CD4-positive, alpha-beta T cell treated with Interferon alpha-2 for 1 hour (primary cell): ENCODE measurements at places on chromosomes 16 and 17.
A peak's percentile ranks its signal among the peaks of the same experiment; 100 is the strongest.

DNA sequence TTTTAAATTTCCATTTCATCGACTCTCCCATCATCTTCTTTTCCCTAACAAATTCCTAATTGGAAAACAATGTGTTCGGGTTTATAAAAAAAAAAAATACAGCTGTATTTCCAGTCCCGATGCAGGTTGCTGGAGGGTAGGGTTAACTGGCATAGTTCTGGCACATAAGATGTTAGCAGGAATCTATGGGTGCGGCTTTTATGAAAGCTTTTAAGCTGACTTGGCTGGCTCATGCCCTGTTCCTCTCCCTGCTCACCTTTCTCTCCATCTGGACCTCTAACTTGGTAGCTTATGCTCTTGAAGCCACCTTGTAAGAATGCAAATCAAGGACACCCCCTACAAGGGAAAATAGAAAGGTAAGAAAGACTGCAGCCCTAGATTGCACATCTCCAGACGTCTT is 33.2 kb upstream of the KCNJ2 start:
- no peak for DNase-seq

DNA sequence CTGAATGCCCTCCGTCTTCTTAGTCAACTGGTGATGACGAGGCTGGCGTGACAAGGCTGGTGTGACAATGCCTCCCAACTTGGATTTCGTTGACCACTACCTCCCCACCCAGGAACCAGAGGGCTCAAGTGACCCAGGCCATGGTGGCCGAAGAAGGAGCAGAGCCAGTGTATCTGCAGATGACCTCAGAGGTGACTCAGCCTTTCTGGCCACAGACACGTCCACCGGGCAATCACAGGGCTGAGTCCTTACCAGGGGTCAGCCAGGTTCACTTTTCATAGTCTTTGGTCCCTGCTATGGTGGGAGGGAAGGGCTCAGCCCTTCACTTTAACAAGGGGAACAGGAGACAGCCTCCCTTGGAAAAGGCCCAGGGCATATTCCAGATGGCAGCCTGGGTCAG is 116.3 kb downstream of the MAF start:
- DNase-seq, result no peak

GRCh38 chr16:31181102-31181830 is 1.3 kb downstream of the FUS start:
- DNase-seq, result peak; percentile 34

- no peak for DNase-seq
Measured at GRCh38 chr17:82962163-82962720, 117.2 kb upstream of the METRNL start.

GRCh38 chr17:50430821-50431618 is 5.0 kb downstream of the ACSF2 start:
- no peak for DNase-seq

GRCh38 chr17:21042458-21043295 is at the start of gene USP22:
TSS of gene USP22 (minus strand) at chr17:21043011. CDS start at chr17:21042835, 176 bp downstream.
- no peak for DNase-seq

DNA sequence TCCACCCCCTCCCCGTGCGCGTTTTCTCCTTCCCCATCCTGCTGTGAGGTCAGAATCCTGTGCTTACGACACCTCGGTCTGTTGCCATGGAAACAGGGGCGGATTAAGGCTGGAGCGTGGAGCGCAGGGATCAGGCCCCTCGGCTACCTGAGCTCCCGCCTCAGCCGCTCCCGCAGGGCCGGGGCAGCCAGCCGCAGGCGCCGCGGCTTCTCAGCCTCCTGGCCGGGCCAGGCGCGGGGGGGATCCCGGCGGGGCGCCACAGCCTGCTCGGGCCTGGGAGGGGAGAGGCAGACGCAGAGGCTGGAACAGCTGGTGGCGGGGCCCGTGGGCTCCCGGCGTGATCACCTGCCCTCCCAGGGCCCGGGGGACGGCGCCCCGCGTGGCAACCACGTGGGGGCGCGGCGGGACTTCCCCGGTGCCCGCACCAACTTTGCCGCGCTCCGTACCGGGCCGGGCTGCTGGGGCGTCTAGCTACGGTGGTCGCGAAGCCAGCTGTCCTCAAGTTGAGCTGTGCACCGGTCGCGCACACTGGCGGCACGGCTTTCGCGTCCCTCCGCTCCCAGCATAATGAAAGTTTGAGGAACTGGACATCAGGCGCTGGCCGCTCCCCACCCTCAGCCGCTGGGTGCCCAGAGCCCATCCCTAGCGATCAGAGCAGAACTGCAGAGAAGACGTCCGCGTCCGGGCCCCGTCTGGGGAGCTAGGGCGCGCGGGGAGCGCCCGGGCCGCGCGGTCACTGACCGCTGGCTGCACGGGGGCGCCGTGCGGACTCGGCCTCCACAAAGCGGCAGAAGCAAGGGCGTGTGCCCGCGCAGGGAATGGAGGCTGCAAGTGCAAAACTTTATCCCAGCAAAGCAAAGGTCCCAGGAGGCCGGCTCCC is 1.2 kb downstream of the RTN4RL1 start:
- peak; percentile 60 for DNase-seq

DNA sequence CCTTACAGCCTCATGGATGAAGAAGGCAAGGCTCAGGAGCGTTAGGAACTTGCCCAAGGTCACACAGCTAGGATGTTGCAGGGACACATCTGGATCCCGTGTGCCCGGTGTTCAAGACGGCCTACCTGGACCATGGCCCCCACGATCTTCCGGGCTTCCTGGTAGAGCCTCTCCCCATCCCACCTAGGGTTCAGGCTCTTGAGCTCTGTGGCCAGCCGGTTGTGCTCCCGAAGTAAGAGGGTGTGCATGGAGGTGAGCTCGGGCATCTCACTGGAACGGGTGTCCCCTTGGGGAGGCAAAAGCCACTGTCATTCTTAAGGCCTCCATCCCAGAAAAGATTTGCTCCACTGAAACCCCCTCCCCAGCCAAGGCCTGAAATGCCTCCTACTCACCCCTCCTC is 5.3 kb downstream of the MPO start:
- DNase-seq, result no peak

DNA sequence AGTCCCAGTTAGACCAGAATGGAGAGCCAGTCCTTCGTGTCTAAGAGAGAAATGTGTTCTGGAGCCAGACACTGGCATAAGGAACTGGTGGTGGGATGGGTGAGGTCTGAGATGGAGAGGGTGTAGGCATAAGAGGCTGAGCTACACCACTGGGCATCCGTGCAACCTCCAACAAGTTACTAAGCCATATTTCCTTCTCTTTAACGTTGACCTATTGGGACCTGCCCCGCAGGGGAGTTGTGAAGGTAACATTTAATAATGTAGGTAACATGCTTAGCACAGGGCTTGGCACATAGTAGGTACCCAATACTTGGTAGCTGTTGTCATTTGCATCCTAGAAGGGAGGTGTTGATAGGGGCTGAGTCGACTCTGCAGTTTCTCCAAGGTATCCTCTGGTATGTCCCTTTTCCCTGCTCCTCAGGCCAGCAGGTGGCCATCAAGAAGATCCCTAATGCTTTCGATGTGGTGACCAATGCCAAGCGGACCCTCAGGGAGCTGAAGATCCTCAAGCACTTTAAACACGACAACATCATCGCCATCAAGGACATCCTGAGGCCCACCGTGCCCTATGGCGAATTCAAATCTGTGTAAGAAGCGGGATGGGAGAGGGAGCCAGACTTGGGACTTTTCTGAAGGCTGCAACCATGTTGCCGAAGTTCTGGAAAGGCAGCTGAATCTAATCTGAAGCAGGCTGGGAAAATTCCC is 1.2 kb downstream of the MAPK7 start:
- no peak for DNase-seq

DNA sequence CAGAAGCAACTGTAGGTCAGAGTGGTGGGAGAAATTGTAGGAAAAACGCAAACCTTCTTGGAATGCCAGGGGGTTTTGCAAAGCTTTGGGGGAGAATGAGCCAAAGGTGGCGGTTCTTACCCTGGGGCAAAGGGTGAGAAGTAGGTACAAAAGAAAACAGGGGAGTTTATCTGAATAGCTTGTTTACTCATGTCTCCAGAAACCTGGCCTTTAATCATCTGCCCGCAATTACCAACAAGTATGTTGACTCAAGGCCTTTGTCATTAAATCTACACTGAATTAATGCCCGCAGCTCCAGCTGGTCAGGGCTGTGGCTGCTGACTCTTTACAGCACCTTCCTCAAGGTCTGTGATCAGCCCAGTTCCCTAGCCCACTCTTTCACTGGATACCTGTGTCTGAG is 320.1 kb downstream of the CBLN1 start:
- no peak for DNase-seq

DNA sequence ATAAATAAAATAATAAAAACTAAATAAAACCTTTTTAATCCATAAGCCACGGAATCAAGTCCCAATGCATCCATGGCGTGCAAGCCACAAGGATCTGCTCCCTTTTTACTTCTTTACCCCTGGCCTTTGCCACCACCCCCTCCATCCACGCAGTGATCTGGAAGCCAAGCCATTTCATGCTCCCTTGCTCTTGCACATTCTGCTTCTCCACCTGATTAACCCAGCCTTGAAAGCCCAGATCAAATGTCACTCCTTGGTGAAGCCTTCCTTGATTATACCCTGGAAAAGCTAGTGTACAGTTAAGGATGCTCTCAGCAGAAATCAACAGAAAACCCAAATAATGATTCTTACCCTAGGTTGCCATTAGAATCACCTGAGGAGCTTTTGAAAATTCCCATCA is 9.9 kb downstream of the LRRC3C start:
- no peak for DNase-seq

DNA sequence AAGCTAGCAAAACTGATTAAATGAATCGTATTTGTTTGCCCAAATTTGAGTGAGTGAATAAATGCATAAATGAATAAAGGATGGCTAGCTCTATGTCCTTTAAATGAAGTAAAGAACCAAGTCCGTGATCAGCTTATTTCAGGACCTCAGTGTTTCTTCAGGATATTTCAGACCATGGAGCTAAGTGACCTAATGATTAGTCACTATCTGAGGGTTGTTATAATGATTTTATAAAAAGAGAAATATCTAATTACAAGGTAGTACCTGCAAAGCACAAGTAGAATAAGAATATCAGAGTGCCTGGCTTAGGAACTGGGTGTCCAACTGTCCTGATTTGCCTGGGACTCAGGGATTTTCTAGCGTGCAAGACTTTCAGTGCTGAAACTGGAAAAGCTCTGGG is 12.5 kb downstream of the KCNJ2 start:
- DNase-seq, result no peak

- peak; percentile 42 for DNase-seq
Measured at GRCh38 chr17:43907998-43908721, 824 bp upstream of the MPP2 start.

GRCh38 chr17:59762049-59762823 is 54.8 kb downstream of the VMP1 start:
- DNase-seq, result no peak

GRCh38 chr16:460787-461186 is 35.3 kb downstream of the RAB11FIP3 start:
- no peak for DNase-seq

DNA sequence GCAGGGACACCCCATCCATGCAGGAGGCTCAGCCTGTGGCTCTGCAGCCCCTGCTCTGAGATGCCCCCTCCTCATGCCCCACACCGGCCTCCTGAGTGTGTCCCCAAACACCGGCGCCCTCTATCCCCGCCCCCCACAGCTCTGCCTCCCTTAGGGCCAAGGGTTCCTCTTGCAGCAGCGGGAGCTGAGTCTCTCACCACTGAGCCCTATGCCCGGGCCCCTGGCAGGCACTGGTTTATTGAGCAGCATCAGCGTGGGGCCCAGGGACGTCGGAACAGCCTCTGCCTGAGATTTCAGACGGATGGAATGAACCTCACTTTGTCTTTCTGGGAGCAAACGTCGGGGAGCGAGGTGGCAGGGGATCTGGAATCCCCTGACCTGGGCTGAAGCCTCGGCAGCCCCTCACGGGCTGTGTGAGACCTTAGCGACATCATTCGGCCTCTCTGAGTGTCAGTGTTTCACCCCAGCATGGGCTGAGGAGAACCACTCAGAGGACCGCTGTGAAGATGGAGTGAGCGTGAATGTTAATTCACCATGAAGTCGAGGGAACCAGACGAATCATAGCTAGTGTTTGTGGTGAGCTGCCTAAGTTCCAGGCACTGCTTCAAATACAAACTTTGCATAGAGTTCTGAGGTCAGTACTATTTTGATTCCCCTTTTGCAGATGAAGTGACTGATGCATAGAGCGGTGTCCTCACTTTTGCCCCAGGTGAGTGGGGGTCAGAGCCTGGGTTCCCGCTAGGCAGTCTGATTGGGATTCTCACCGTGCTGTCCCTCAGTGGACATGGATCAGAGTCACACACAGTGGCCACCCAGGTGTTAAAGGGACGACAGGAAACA is 5.3 kb upstream of the C16orf74 start:
- peak; percentile 31 for DNase-seq

GRCh38 chr17:42514279-42514678 is 21.8 kb upstream of the NAGLU start:
- DNase-seq, result no peak

DNA sequence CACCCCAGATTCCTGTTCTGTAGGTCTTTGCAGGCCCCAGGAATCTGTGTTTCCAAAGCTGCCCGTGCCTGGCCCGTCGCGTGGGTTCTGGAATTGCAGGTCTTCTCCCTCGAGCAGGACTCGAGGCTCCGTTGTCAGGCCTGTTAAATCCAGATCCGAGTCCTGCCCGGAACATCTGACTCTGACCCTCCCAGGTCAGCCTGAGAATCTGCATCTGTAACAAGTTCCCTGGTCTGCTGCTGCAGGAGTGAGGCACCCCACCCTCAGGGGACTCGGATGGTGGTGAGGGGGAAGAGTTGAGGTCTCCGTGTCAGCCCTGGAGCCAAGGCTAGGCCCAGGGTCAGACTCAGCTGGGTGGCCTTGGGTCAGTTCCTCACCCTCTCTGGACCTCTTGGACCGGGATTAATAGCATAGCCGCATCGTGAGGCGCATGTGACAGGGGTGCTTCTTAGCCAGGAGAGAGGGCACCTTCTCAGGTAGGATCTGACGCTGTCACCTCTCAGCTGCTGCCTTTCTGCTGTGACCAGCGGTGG is 8.8 kb downstream of the SPIRE2 start:
- no peak for DNase-seq

GRCh38 chr16:88144028-88144511 is 192.8 kb downstream of the BANP start:
- DNase-seq, result no peak

GRCh38 chr16:57603115-57604024 is 25.1 kb upstream of the ADGRG1 start:
- DNase-seq, result no peak

- no peak for DNase-seq
Measured at GRCh38 chr17:63716426-63716825, 16.5 kb upstream of the LIMD2 start.

DNA sequence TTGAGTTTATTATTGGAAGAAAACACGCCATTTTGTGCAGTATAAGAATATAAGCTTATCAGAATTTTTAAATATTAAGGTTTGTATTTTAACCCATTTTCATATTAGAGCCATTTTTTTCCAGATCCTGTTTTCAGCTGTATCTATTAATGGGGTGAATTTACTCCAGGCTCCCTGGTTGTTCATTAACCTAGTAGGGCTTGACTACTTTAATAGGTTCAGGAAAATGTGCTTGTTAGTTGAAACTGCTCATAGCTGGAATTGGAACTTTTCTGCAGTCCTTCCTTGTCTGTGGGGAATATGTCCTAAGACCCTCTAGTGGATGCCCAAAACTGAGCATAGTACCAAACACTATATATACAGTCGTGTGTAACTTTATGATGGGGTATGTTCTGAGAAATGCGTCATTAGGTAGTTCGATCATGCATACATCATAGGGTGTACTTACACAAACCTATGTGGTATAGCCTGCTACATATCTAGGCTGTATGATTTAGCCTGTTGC is 28.0 kb downstream of the NFAT5 start:
- DNase-seq, result no peak
